Hepatocyte (in vitro differentiated cells): ENCODE measurements at places on chromosomes 11 and 22.
A peak's percentile ranks its signal among the peaks of the same experiment; 100 is the strongest.

- peak; percentile 91 for DNase-seq
Measured at GRCh38 chr22:20981787-20982562, at the start of gene LZTR1. LZTR1 (plus strand) TSS chr22:20982297; CDS start chr22:20982372, 75 bp downstream.

DNA sequence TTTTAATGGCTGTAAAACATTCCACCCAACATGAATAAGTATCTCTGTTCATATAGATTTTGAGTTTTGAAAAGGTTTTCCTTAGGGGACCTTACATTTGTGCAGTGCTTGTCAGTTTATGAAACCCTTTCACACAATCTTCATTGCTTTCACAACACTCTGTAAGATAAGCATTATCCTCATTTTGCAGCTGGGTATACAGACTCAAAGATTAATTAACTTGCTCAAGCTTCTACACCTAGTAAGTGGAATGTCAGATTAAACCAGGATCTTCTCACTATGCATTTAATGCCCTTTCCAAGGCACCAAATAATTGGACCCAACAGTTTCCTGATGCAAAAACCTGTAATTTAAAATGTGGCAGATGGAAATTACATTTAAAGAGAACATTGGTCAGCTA, 11.6 kb upstream of the GAB2 start:
- DNase-seq: no peak

DNA sequence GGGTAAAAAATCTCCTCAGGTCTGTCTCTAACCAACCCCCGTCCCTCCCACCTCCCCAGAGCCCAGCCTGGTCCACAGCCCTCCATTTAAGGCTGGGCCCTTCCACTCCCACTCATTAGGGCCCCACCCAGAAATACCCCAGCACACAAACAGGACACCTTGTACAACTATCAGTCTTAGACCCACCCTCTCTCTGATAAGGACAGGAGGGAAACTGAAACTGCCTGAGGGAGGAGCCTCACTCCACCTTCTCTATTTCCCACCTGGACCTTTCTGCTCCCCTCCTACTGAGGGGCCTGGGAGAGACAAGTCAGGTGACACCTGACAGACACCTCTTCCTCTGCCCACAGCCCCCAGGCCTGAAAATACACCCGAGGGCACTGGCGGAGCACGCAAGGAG, 90.2 kb downstream of the PLEKHA7 start:
- peak; percentile 77 for DNase-seq

GRCh38 chr11:29781268-29781667, 235.6 kb downstream of the KCNA4 start:
- DNase-seq: no peak

DNA sequence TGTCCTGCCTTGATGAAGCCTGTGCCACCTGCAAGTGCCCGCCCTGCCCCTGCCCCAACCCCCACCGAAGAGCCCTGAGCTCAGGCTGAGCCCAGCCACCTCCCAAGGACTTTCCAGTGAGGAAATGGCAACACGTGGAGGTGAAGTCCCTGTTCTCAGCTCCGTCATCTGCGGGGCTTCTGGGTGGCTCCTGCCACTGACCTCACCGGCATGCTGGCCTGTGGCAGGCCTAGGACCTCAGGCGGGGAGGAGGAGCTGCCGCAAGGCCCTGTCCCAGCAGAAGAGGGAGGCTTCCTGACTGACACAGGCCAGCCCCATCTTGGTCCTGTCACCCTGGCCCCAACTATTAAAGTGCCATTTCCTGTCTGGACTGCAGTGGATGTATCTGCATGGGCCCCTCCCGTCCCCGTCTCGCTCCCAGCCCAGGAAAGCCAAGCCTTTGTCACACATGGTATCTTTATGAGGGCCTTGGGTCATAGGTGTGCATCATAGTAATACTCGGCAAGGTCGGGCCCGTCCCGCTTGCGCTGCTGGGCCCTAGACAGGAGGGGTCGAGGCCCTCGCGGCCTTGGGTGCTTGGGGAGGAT, 882 bp downstream of the FREY1 start:
- no peak for DNase-seq

DNA sequence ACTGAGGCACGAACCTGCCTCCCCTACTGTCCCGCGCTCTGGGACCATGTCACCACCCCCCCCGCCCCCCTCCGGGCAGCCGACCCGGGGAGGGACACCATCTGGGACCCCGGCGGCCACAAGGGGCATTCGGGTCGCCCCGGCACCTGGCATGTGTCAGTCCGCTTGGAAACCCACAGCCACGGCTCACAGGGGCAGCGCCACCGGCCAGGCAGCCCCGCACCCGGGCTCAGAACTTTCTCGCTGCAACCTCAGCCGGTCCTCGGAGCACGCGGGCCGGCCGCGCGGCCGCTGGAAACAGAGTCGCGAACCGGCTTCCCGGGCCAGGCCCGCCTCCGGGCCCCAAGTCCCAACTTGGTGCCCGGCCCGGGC, 159.9 kb upstream of the GRK3 start:
- DNase-seq: peak; percentile 41

- no peak for DNase-seq
Measured at GRCh38 chr11:27658535-27659236, 41.6 kb downstream of the BDNF start.

DNA sequence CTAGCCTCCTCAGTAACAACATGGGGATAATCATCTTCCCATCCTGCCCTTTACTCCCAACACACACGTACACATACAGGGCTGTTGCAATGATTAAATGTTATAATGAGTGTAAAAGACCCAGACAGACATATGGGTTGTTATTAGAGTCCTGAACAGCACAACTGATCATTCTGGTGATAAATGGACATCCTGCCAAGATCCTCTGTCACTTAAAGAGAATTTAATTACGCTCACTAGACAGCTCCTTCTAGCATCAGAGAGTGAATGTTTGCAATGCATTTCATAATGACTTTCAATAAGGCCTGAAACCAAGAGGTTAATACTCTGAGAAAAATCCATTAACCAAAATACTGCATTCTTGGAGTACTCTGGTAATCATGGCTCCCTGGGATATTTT, 115.8 kb downstream of the KCNC1 start:
- no peak for DNase-seq

DNA sequence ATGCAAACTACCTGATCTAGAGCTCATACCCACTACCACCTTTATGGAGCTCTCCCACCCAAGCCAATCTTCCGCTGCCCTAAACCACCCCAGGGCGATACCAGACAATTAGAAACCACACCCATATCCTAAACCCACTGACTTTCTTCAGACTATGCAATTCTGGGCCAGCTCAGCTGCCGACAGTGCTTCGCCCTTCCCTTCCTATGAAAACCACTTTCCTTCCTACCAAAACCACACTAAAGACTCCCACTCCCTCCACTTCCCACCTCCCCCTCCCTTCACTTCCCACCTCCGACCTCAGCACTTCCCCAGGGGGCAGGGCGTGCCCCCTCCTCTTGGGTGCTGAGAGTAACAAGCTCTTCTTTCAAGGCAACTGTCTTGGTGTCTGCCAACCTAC, 25.1 kb downstream of the B3GAT1 start:
- no peak for DNase-seq

DNA sequence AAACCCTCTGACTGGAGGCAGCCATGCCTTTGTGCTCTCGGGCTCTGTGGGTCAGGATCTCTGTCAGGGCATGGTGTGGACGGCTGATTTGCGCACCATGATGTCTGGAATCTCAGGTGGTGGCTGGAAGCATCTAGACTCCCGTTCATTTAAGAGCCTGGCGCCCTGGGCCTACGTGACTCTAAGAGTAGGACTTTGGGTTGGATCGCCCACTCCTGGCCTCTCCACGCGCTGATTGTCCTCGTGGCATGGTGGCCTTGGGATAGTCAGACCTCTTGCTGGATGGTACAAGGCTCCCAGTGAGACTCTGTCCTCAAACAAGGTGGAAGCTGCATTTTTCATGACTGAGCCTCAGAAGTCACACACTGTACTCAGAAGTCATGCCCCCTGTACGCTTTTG, 224.3 kb downstream of the TBC1D22A start:
- DNase-seq: no peak

- DNase-seq: no peak
Measured at GRCh38 chr11:122851366-122851966, 13.2 kb downstream of the CRTAM start.

DNA sequence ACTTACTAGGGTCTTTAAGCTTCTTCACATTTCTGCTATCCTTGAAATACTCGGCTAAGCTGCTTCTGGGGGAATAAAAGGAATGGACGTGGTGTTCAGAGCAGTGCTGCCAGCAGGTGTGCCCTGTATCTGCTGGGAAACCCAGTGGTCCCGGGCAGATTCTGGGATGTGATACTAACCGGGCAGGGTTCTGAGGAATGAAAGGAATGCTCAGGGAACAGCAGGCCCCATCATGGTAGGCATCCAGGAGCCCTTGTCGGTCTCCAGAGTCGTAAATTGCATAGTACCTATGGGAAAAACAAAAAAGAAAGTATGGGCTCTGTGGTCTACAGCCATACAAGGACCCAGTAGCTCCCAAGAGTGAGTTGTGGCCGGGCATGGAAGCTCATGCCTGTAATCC, 4.5 kb upstream of the TMEM223 start:
- no peak for DNase-seq

- no peak for DNase-seq
Measured at GRCh38 chr11:123409456-123410217, 20.4 kb upstream of the GRAMD1B start.

DNA sequence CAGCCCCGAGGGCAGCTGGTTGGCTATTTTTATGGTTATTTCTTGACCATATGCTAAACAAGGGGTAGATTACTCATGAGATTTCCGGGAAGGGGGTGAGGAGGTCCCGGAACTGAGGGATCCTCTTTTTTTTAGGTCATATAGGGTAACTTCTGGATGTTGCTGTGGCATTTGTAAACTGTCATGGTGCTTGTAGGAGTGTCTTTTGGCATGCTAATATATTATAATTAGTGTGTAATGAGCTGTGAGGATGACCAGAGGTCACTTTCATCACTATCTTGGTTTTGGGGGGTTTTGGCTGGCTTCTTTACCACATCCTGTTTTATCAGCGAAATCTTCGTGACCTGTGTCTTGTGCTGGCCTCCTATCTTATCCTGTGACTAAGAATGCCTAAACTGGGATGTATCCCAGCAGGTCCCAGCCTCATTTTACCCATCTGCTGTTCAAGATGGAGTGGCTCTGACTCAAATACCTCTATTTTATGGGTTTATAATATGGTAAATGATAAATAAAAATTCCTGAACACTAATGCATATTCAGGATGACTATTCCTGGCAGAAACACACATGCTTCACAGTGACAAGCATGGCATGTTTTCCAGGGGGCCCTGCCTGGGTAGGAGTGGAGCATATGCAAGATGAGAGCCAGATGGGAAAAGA, 11.2 kb downstream of the KREMEN1 start:
- no peak for DNase-seq

DNA sequence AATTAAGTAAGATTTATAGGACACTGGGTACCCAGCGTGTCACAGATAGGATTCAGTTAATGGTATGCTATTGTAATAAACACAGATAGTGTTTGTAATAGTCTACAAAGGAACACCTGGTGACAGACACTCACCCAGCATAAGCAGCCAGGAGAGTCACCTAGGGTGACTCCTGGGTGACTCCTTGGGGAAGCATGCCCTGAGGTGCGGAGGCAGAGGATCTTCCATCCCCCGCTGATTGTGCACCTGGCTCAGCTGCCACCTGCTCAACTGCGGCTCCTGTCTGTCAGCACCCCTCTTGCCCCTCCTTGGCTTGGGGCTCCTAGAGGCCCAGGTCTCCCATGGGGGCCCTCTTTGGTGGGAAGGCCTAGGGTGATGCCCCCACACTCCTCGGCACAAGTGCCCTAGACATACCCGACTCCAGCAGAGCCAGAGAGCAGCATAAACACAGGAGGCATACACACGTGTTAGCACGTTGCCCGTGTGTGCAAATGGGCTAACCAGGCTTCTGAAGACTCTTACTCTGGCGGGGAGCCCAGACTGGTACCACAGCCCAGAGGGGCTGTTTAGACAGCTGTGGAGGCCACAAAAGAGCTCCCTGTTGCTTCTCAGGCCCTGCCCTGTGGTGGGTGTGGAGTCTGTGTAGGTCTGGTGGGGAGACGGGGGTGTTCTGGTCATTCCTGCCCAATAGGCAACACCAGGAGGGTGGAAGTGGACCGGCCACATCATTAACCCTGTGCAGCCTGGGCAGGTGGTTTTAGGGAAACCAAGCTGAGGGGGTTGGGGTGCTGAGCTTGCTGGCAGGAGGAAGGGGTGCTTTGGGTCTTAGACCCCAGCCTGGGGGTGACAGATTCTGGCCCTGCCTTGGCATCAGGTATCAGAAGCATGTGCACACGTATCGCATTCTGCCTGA, 3.0 kb downstream of the INPPL1 start:
- DNase-seq: peak; percentile 5

DNA sequence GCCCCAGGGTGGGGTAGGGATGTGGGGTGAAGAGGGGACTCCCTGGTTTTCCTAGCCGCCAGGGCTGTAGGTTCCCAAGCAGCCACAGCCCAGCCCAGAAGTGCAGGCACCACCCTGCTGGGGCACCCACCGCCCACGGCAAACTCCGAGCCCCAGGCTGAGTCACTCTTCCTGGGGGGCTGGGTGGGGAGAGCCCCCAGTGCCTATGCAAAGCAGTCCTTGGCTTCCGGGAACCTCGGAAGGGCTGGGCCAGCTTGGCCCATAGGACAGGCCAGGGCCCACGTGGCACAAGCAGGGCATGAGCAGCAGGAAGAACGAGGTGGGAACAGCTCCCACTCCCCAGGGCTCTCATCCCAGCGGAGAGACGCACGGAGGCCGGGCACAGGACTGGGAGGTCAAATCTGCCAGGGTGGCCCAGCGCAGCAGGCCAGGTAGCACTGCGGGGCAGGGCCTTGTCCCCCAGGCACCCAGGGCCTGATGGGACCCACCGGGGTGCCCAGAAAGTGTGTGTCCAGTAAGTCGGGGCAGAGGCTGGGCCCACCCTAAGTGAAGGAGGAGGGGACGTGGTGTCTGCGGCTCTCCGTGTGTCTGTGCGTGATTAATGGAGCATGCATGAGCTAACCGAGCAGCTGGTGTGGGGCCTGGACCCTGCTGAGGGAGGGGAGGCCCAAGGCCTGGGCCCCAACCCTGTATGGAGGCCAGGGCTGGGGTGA, 4.6 kb upstream of the IL17REL start:
- DNase-seq: peak; percentile 5

GRCh38 chr22:45884201-45885062, 92.5 kb downstream of the WNT7B start:
- no peak for DNase-seq

DNA sequence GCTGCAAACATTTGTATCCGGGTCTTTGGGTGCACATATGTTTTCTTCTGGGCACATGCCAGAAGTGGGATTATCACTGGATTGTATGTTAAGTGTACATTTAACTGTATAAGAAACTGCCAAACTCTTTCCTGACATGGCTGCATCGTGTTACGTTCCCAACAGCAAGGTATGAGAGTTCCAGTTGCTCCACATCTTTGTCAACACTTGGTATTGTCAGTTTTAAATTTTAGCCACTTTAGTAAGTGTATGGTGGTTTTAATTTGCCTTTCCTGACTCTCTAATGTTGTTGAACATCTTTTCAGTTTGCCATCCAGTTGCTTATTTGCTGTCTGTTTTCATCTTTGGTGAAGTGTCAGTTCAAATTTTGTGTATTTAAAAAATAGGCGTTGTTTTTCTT, 22.5 kb upstream of the SMIM38 start:
- no peak for DNase-seq

- no peak for DNase-seq
Measured at GRCh38 chr11:14975252-14975587, 3.1 kb upstream of the CALCA start.
